HuH-7.5 (cell line): ENCODE measurements at places on chromosomes 5 and 9.
A peak's percentile ranks its signal among the peaks of the same experiment; 100 is the strongest.

DNA sequence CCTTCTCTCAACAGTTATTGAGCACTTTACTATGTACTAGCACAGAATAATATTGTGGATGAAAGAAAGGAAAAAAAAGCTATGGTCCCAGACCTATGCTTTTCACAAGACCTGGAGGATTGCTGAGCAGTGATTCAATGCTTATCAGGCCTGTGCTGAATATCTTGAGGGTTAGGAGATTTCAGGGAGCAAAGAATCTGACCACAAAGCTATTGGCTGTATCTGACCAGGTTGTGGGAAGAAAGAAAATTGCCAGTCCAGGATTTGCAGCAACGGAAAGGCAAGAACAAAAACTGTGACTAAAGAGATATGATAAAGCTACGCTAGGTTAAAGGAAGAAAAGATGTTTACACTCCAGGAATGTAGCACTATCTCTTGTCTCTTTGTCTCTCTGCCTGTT is 14.9 kb upstream of the MACIR start:
- no peak for DNase-seq

DNA sequence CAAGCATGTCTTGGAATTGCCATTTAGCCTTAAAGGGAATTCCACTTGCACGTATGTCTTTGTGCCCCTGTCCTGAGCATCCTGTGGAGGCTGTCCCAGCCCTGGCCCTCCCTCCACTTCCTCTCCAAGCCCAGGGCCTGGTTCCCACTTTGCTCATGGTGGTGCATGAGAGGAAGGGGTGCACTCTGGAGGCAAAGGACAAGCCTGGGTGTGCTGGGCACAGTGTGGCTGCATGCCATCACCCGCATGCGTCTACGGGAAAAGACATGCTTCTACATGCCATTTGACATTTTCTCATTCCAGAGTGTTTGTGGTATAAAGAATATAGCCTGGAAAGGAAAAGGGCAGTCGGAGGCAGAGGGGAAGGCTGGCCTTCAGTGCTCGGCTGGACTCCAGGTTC is 7.2 kb upstream of the IRX2 start:
- no peak for DNase-seq

- no peak for DNase-seq
Measured at GRCh38 chr9:137136881-137137607, 1.9 kb upstream of the GRIN1 start.

DNA sequence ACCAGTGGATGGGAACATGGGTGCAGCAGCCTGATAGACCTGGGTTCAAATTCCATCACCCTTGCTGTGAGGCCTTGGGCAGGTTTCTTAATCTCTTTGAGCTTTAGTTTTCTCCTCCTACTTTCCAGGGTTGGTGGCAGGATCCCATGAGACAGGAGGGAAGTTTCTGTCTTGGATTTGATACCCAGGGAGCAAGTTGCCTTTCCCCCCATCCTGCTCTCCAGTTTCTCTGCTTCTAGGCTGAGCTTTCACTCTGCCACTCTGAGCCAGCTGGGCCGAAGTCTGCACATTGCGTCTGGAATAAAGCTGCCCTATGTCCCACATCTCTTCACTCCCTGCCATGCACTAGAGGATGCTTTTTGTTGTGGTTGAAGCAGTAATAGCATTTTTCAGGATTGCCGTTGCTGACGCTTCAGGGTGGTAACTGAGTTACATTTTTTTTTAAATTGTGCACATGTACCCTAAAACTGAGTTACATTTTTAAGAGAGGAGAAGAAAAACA is 40.5 kb upstream of the ANGPTL2 start:
- DNase-seq: no peak

- DNase-seq: no peak
Measured at GRCh38 chr5:43649256-43649655, 46.3 kb downstream of the NNT start.

DNA sequence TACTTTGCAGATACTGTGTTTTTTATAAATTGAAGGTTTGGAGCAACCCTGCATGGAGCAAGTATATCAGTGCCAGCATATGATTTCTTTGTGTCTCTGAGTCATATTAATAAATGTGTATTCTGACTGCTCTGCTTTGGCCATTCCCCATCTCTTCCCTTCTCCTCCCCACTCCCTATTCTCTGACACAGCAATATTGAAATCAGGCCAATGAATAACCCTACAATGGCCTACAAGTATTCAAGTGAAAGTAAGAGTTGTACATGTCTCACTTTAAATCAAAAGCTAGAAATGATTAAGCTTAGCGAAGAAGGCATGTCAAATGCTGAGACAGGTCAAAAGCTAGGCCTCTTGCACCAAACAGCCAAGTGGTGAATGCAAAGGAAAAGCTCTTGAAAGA is 82.2 kb upstream of the TLX3 start:
- DNase-seq: no peak

GRCh38 chr5:82351754-82352145 is 73.6 kb upstream of the RPS23 start:
- DNase-seq: no peak

DNA sequence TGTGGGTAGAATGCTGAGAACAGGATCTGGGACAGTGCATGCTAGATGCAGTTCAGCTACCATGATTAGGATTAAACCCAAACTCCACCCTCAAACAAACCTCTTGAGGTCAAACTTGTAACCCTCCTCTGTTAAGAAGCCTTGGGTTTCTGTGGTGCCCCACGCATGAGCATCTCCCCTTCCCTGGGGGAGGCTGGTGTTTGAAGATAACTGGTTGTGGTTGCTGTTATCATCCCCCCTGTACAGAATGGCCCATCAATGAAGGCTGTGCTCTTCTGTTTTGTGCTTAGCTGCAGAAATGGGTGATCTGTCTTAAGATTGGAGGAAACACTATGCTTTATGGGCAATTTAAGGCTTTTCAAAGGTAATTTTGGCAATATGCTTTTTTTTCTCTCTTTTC is 4.4 kb upstream of the DAB2IP start:
- no peak for DNase-seq

GRCh38 chr5:93578813-93579691 is 2.0 kb downstream of the NR2F1-AS1 start:
- DNase-seq: peak; percentile 56

DNA sequence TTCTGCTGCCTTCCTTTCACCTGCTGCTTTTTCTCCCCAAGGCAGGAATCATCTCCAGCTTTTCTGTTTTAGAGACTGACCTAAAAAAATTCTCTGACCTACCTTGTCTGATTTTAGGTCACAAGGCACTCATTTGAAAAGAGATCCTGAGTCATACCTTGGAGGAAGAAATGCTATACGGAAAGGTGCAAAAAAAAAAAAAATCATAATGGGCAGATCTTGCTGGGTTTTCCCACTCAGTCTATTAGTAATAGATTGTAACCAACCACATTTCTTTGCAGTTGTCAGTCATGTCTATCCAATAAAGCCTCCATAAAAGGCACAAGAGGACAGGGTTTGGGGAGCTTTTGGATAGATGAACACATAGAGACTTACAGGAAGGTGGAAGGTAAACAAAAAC is 70.0 kb downstream of the MTREX start:
- DNase-seq: no peak

DNA sequence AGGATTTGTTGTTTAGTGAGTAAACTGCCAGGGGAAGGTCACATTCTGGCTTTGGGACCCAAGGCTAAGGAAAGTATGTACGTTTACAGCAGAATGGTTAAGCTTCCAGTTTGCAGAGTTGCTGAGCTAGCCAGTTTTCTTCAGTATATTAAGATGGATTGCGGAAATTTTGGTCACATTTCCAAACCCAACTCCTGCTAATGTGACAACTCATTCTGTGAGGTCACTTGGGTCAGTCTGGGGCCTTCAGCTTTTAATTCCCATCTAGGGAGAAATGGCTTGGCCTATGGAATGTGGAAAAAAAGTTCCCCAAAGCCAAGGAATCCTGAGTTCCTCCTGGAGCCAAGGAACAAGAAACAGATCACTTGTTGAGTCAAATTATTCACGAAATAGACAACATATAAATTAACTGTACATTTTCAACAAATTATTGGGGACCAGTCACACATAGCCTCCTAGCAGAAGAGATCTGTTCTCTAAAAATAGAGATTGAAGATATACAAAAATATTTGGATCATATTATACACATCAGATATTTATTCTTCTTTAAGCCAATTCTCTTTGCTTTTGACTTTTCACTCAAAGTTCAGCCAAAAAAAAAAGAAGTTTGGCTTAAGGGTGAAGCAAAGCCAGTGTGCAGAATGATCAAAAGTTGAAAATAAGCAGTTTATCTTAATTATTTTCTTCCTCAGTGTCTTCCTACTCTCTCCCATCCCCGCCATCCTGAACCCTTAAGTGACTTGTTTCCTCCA is 8.8 kb downstream of the KCNV2 start:
- DNase-seq: no peak

- DNase-seq: no peak
Measured at GRCh38 chr9:89530726-89531125, 32.8 kb upstream of the SEMA4D start.

- DNase-seq: no peak
Measured at GRCh38 chr9:107584186-107584585, 94.6 kb upstream of the KLF4 start.

GRCh38 chr9:125484350-125485282 is 222.4 kb downstream of the MAPKAP1 start:
- DNase-seq: no peak

GRCh38 chr9:107653263-107653821 is 163.8 kb upstream of the KLF4 start:
- no peak for DNase-seq

DNA sequence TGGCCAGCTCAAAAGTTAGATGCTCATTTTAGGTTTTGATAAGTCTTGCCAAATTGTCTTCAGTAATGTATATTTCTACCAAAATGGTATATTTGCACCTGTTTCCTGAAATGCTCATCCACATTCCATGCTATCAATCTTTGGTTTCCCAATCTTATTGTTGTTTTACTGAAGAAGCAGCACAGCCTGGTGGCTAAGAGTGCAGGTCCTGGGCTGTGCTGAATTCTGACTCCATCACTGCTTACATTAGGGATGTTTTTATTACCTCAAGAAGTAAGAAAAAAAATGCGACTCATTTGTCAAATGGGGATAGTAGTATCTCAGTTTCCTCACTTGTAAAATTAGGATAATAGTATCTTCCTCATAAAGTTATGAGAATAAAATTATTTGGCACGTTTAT is 13.6 kb upstream of the S100Z start:
- DNase-seq: no peak

DNA sequence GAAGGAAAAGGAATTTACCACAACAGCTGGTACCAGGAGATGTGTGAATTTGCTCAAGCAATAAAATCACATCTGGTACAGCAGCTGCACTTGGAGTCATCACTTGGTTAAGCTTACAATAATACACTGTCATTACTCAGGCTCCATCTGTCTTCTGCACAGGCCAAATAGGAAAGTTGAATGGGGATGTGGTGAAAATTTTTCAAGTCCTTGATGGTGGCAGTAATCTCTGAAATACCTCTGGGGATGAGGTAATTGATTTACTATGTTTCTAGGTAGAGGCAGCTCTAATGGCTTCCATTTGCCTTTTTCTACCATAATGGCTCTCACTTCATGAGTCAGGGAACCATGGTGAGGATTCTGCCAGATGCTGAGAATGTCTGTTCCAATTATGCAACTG is 206.8 kb upstream of the ATP10B start:
- no peak for DNase-seq

DNA sequence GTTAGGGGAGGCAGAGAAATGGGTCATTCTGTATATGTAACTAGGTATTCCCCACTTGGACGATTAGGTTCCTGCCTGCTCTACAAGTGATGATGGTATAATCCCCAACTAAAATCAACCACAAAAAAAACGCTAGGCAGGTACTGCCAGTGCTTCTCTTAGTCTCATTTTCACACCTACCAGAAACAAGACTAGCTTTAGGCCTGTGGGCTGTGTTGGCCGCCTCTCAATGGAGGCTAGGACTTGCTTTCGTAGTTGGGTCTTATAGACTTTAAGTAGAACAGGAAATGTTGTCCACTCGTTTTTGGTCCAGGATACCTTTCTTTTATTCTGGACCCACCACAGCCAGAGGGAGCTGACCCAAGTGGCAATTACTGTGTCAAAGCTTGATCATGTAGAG is 111.8 kb downstream of the UNC13B start:
- DNase-seq: no peak

- DNase-seq: peak; percentile 36
Measured at GRCh38 chr9:71249729-71250317, 128.4 kb upstream of the TRPM3 start.

DNA sequence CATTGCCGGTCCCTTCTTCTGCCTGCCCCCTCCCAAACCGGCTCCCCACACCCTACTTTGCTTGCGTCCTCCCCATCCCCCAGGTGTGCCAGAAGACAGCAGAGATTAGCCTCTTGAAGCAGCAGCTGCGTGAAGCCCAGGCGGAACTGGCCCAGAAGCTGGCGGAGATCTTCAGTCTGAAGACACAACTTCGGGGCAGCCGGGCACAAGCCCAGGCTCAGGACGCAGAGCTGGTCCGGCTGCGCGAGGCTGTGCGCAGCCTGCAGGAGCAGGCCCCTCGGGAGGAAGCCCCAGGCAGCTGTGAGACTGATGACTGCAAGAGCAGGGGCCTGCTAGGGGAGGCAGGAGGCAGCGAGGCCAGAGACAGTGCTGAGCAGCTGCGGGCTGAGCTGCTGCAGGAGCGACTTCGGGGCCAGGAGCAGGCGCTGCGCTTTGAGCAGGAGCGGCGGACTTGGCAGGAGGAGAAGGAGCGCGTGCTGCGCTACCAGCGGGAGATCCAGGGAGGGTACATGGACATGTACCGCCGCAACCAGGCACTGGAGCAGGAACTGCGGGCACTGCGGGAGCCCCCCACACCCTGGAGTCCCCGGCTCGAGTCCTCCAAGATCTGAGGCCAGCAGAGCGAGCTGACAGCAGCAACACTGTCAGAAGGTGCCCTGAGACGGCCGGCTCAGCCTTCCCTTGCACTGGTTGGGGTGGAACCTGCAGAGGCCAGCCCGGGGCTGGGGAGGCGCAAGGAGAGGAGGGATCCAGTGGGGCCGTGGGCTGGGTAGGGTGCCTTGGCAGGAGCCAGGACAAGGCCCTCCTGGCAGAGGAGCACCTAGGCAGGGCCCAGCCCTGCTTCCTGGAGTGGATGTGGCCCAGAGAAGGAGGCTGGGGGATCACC is 8.3 kb downstream of the N4BP3 start:
- no peak for DNase-seq

GRCh38 chr9:26013199-26013598 is 335.0 kb upstream of the TUSC1 start:
- no peak for DNase-seq

- DNase-seq: no peak
Measured at GRCh38 chr9:38388283-38389223, 3.9 kb upstream of the ALDH1B1 start.

- peak; percentile 22 for DNase-seq
Measured at GRCh38 chr9:110555551-110556331, 23.8 kb downstream of the SVEP1 start.

GRCh38 chr5:57738301-57738700 is 255.7 kb upstream of the ACTBL2 start:
- no peak for DNase-seq
